ENCODE measurements at places on chromosomes 16 and 17.

- DNase-seq, result no peak
These were observed 387.5 kb upstream of the GOT2 start for GRCh38 chr16:59121411-59122261.

GRCh38 chr17:67666710-67667109, 51.0 kb upstream of the NOL11 start:
- no peak for DNase-seq

DNA sequence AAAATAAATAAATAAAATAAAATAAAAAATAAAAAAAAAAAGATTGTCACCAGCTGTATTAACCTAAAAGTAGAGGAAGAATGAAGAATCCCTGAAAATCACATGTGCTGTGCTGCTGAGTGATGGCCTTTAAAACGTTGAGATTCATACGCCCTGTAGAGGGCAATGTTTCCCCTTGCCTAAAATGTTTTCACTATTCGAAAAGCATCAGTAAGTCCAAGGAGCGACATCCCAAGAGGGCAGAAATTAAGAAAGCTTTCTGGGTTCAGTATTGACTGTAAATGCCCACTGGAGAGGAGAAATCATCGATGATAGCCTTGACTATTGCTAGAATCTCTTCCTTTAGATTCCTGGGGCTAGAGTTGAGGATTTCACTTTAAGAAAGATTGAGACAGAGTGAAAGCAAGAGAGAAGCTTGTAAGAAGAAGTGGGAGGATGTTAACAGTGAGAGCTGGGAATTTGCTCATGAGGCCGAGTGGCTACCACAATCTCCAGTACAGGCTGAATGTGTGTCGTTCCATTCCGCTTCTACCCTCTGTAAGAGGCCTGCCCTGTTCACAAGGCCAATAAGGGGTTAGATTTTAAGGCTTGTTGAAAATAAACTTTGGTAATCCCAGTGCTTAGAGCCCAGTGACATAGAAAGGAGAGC, 170.8 kb upstream of the FAM20A start:
- no peak for DNase-seq

DNA sequence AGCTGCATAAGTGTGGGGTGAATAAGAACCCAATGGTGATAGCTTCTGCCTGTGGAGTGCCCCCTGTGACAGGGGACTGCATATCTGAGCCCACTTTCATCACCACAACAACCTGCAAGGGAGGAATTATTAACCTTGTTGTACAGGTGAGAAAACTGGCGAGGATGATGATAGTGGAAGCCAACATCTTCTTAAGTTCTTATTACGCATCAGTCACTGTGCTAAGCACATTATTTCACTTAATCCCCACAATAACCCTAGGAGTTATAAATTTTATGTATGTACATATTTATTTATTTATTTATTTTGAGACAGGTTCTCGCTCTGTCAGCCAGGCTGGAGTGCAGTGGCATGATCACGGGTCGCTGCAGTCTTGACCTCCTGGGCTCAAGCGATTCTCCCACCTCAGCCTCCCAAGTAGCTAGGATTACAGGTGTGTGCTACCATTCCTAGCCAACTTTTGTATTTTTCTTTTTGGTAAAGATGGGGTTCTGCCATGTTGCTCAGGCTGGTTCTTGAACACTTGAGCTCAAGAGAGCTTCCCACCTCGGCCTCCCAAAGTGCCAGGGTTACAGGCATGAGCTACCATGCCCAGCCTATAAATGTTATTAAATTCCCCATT, 7.6 kb downstream of the PDILT start:
- DNase-seq, result no peak

GRCh38 chr17:269616-270514, 82.7 kb downstream of the RPH3AL start:
- no peak for DNase-seq

DNA sequence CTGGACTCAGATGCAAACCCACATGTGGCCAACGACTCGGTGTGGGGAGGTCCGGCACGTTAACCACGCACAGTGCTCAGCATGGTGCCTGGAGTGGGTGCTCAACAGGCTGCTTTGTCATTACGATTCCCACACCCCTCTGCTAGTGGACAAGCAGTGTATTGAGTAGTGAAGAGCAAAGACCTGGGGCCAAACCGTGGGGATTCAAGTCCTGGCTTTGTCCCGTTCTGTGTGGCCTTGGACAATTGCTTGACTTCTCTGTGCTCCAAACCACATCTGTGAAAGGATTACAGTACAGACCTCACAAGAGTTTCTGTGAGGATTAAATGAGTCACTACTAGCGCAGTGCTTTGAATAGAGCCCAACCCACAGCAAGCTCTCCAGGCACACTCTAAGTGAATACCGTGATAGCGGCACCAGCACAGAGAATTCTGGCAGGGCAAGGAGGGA, 33.8 kb downstream of the TRPV2 start:
- DNase-seq, result no peak

DNA sequence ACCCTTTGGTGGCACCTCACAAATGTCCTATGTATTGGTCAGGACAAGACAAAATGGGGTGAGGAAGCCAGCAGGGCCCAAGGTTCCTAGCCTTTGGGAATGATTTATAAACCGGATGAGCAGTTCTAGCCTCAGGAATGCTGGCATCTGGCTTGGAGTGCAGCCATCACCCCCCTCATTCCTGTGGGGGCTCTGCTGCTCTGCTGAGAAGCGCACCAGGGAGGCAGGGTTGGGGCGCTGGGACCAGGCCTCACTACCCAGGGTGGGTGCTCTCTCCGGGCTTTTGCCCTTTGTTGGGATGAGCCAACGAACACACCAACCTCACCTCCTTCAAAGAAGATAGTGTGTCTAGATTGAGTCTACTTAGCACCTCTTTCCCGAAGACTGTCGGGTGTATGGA, 39.2 kb downstream of the TMEM11 start:
- no peak for DNase-seq

GRCh38 chr17:74678541-74678940, 34.2 kb downstream of the CD300LF start:
- DNase-seq, result no peak

GRCh38 chr17:82940226-82941020, 100.6 kb upstream of the ZNF750 start:
- no peak for DNase-seq

- DNase-seq, result no peak
These were observed 35.1 kb downstream of the TMEM238L start for GRCh38 chr17:10768750-10769251.

- no peak for DNase-seq
These were observed 4.6 kb upstream of the SPATA32 start for GRCh38 chr17:45266372-45266926.

DNA sequence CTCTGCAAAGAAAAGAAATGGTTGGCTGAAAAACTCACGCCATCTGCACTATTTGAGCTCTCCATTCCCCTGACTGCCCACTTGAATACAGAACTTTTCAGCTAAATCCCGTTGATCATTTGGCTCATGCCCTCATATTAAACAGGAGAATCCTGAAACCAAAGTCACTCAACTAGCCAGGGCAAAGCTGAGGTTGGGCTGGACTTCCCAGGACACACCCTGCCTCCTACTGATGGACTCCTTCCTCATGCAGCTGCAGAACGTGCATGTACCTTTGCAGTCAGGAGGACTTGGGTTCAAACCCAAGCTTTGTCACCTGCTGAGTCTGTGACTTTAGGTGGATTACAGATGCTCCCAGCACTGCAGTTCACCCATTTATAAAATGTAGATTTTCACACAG, 7.7 kb downstream of the ASIC2 start:
- DNase-seq, result no peak

GRCh38 chr17:41010441-41010840, 1.5 kb upstream of the KRTAP3-1 start:
- DNase-seq, result no peak

DNA sequence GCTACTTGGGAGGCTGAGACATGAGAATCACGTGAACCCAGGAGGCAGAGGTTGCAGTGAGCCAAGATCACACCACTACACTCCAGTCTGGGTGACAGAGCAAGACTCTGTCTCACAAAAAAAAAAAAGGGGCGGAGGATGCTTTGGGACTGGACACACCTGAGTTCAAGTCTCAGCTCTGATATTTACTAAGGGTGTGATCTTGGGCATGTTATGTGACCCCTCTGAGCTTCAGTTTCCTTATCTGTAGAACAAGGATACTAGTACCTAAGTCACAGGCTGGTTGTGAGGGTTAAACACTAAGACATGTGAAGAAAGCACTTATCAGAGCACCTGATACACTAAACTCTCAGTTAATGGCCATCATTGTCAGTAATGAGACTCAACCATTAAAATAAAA, 25.9 kb downstream of the HOXB1 start:
- DNase-seq, result no peak

DNA sequence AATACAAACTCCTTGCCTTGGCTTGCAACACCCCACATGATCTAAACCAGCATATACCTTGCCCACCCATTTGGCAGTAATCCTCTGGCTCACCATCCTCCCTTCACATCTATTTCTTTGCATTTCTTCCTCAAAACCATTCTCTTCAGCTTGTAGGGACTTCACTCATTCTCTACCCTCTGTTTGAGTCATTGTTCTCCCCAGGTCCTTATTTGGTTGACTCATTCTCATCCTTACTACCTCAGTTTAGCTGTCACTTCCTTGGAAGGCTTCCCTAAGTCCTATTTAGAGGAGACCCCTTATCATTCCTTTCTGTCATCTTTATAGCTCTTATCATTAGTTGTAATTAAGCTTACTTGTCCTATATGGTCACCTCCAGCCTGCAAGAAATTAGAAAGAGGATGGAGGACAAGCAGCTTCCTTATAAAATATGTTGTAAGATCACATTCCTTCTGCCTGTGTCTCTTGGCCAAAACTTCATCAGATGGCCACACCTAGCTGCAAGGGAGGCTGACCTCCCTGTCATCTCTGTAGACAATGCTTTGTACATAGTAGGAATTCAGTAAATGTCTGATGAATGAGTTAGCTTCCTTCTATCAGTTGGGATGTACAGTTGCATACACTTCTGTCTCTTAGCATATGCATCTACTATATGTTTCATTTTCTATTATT, 1.7 kb downstream of the TTC19 start:
- no peak for DNase-seq

- DNase-seq, result no peak
These were observed 89.9 kb downstream of the NDE1 start for GRCh38 chr16:15739950-15740349.
